ENCODE measurements at places on chromosomes 16 and 17.

DNA sequence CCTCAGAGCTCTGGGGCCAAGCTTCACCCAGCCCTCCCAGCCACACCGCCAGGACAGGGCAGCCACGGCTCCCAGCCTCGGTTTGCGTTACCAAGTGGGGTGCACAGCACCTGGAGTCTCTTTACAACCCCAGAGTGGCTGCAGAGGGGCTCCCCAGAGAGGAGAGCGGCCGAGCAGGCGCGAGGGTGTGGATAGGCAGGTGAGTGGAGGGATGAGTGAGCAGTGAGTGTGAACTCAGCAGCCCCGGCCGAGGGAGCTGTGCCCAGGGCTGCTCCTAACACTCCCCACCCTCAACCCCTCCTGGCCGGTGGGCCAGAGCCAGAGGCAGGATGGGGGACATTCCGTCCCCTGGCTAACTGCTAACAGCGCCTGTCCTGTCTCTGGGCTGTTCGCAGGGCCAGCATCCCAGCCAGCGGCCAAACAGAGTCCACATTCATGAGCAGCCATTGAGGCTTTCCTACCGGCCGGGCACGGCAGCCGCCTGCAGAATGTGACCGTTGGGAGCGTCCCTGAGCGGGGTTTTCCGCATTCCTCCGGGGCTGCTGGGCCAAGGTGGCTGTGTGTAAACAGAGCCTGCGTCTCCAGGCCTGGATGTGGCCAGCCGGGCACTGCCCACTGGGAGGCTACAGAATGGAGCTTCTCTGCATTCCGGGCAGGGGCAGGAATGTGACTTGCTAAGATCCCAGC lies 5.3 kb downstream of the ZNF469 start:
- DNase-seq, result no peak

DNA sequence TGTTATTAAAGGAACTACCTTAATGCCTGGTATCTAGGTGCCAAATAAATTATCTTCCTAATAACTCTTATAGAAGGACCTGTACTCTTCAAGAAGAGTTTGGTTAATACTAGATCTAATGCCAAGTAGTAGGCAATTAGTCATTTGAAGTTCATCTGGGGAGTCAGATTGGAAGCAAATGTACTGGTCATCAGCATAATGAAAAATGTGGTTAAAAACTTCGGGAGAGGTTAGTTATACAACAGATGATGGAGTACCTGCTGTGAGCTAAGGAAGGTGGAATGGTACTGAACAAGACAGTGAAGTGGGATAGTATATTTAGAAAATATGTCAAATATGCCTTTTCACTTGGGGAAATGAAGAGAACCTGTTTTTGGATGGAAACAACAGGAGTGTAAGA lies 49.2 kb downstream of the TNRC6A start:
- DNase-seq, result no peak

- no peak for DNase-seq
These were observed 324.7 kb downstream of the SEC14L1 start for GRCh38 chr17:77465358-77466041.

- no peak for DNase-seq
These were observed 16.1 kb downstream of the ADGRG1 start for GRCh38 chr16:57644383-57645014.

GRCh38 chr17:78883533-78884131 lies 19.4 kb downstream of the CEP295NL start:
- DNase-seq, result peak; percentile 91

DNA sequence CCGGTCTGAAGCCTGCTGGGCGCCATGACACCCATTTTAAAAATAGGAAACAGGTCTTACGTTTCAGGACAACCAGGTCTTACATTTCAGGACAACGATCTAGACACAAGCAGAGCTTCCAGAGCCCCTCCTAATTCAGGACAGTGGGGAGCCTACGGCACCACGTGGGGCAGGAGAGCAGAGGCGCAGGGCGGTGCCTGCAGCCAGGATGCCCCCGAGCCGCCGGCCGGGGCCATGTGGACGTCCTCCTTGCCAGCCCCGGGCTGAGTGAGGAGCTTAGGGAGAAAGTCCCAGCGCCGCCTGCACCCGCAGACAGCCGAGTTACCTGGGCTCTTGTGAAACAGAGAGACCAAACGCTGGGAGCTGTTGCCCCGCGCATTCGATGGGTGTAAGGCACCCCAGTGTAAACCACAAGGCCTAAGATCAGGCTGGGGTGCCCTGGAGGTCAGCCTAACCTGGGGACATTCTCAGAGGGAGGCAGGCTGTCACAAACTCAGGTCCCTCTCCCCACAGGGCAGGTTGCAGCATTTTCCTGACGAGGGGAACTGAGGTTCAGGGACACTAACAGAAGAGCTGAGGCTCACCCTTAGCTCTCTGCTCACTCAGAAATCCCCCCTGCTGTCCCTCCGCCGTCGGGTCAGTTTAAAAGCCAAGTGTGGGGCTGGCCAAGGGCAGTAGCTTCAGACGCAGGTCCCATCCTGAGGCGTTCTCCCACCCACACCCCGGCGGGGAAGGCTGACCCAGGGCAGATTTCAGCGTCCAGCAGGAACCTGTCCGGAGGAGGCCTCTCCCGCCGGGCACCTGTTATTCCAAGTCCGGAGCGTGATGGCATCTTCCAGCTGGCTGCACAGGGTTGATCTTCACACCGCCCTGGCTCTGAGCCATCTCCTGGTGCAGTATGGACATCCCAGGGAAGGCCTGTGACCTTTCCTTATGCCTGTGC lies 1.8 kb upstream of the NOTUM start:
- DNase-seq, result no peak

- no peak for DNase-seq
These were observed 1.9 kb downstream of the SLC39A11 start for GRCh38 chr17:73090396-73091202.

GRCh38 chr16:75204410-75204758 lies 2.6 kb downstream of the CTRB2 start:
- DNase-seq, result no peak

DNA sequence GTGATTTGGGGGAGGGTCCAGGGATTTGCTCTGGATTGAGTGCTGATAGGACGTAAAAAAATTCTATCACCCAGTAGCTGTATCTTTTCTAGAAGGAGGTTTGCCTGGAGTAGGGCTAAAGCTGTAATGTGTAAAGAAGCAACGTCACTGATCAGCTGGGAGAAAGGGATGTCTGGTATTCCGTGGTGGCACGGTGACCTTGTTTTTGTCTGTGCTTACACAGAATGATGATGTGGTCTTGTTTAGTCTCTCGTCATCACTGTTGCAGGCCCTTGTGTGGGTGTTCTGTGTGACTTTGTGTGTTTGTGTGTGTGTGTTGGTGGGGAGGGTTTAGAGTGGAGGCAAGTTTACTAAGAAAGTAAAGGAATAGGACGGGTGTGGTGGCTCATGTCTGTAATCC lies 22.5 kb upstream of the ARHGAP17 start:
- DNase-seq, result no peak

- DNase-seq, result no peak
These were observed 240.3 kb downstream of the ZNF423 start for GRCh38 chr16:49615576-49615975.

GRCh38 chr16:52494145-52494544 lies 52.8 kb downstream of the TOX3 start:
- no peak for DNase-seq

DNA sequence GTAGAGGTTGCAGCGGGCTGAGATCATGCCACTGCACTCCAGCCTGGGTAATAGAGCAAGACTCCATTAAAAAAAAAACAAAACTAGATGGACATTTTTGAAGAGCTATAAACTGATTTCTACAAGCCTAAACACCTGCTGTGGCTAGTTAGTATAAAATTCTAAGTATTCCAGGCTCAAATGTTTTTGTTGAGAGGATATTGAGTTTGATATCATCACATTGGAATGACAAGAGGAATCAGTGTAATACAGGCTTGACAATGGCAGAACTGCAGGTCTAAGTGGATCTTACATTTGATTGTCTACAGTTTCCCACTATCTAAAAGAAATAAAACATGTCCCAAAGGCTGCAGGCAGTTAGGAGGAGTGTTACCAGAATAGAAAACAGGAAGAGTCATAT lies 23.9 kb upstream of the DLX3 start:
- no peak for DNase-seq

DNA sequence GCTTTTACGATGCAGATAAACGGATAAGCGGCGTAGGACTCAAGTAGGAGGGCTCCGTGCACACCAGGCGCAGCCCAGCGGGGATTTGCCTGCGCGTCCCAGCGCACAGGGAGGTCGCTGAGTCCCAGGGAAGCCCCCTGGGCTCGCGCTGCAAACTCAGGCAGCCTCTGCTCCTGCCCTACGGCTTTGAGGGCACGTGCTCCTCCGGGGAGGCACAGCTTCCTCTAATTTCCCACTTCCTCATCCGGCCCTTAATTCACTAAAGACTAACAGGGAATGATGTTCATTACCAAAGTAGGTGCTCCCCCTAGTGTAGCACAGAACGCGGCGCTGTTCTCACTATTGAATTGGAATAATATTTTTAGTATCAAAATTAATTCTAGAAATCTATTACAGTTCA lies 825.4 kb downstream of the KCNJ18 start:
- no peak for DNase-seq

GRCh38 chr16:4640572-4641305 lies 16.1 kb downstream of the MGRN1 start:
- DNase-seq, result no peak

GRCh38 chr16:54112451-54113206 lies 174.0 kb downstream of the IRX3 start:
- no peak for DNase-seq

- no peak for DNase-seq
These were observed 157.8 kb downstream of the HS3ST3B1 start for GRCh38 chr17:14458724-14459123.

- DNase-seq, result no peak
These were observed 558.9 kb upstream of the HSBP1 start for GRCh38 chr16:83248735-83249463.

DNA sequence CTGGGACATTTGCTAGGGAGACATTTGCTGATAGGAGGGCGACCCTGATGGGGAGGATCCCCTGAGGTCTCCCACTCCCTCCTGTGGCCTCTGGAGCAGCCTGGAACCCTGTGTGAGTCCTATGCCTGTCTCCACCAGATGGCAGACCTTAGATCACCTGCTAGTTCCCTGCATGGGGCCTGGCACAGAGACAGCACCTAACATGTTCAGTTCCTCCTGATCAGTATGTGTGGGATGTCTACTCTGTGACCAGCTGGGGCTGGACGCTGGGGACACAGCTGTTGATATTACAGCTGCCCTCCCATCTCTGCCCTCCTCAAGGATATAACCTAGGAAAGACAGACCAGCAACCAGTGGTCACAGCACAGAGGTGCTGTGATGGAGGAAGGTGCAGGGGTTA lies 1.1 kb upstream of the ADCY7 start:
- peak; percentile 28 for DNase-seq

- DNase-seq, result no peak
These were observed 20.1 kb downstream of the NDEL1 start for GRCh38 chr17:8455665-8456209.

DNA sequence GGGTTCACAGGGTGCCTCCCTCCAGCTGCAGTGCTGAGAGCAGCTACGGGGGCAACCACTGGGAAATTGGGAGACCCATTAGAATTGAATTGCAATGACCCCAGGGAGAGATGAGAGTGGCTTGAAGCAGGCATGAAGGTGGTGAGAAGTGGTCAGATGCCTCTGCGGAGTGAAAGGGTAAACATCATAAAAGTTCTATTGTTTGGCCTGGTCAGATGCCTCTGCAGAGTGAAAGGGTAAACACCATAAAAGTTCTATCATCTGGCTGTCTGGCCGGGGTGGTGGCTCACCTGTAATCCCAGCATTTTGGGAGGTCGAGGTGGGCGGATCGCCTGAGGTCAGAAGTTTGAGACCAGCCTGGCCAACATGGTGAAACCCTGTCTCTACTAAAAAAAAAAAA lies 53.5 kb downstream of the TNFRSF13B start:
- no peak for DNase-seq

DNA sequence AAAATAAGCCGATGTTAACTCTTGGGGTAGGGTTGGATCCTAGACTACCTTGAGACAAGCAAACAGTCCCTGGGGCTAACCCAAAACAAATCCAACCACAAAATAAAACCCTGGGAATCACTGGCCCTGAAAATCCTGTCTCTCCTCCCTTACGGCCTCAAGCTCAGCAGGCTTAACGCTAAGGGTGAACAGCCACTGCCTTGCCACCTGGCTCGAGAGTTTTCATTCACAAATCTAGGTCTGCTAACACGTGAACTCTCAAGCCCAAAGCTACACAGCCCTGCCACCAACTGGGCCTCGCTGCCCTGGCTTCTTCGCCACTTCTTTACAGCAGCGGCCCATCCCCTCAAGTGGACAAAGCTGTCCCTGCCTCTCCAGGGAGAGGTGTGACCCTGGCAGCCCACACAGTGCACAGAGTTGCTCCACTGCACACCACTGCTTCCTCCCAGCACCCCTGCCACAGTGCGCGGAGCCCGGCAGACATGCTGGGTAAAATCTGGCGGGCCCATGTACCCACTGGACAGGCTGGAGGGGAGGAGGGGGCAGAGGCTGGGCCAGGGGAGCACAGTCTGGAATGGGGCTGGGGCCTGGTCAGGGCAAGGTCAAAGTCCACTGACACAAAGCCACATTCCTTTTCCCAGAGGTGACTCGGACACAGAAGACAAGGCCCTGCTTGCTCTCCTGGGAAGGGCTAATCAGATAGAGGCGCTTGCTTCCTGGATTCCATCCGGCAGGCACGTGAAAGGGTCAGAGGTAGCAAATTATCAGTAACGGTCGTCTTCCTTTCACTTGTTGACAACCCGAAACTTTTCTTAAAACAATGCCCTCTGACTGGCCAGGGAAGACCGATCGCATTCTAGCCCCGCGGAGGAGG lies 996 bp downstream of the PCYT2 start:
- DNase-seq, result no peak

DNA sequence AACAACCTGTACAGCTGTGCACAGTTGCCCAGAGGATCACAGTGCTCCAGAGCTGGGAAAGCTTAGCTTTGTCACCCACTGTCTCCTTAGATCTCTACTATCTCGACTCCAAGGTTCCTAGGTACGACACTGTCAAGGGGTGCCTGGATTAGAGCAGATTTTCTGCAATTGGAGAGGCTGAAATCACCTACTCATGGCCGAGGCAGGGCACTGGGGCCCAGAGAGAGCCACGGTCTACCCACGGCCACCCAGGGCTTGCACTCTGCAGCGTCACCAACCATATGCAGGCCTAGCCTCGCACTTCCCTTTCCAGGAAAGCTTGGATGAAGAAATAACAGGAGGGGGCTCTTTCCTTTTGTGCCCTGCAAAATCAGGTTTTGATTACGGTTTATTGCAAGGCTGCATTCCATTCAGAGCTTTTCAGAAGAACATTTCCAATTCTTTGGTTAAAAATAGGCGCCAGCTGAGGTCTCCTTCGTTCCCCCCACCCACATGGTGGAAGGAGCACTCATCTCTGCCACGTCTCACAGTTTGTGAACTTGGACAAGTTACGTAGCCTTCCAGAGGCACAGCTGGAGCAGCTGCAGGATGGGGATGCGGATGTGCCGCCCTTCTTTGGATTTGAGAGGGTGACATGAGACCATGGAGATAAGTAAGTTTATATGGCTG lies 80.0 kb downstream of the IRX5 start:
- DNase-seq, result no peak

DNA sequence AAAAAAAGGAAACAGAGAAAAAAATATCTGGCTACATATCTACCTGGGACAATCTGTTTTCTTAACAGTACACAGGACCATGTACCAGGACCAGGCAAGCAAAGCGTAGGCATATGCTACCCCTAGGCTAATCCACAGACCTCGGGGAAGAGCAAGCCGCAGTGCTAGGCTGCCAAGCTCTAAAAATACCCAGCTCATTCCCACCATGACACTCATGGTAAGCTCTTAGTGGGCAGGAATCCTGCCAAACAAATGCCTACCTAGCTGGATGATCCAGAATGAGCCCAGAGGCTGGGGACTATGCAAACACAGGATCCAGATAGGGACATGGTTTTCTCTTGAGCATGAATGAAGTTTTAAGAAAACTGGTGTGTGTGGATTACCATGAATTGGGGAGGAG lies 95.6 kb downstream of the GRIN2A start:
- DNase-seq, result no peak

- DNase-seq, result no peak
These were observed 25.7 kb downstream of the SCNN1B start for GRCh38 chr16:23327836-23328235.
